HFF-Myc (cell line): ENCODE measurements at places on chromosomes 1 and 21.

GRCh38 chr1:192724670-192725069 lies 84.2 kb upstream of the RGS2 start:
- DNase-seq, result no peak

- DNase-seq, result no peak
Observed at GRCh38 chr21:36478207-36478701, 1.7 kb downstream of the CLDN14 start.

GRCh38 chr1:198220428-198220827 lies 63.6 kb downstream of the NEK7 start:
- peak; percentile 5 for DNase-seq

DNA sequence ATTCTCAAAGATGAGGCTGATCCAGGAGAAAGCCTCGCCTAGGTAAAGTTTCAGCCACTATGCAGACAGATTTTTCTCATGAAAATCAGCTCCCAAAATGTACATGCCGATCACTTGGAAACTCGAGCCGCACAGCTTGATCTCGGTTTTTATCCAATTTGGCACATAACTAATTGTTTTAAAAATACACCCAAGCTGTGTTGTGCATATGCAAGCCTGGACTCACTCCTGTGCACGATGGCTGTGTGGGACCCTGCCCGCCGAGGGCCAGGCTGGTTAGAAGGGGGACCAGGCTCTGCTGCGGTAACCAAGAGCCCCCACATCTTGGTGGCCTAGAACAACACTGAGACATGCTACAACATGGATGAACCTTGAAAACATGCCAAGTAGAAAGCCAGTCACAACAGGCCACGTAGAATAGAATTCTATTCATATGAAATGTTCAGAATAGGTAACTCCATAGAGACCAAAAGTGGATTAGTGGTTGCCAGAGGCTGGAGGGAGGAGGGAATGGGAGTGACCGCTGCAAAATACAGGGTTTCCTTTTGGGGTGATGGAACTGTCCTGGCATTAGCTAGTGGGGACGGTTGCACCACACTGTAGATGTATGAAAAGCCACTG lies 16.1 kb upstream of the LDLRAP1 start:
- DNase-seq, result no peak

- DNase-seq, result no peak
Observed at GRCh38 chr1:192901500-192901899, 92.7 kb downstream of the RGS2 start.

DNA sequence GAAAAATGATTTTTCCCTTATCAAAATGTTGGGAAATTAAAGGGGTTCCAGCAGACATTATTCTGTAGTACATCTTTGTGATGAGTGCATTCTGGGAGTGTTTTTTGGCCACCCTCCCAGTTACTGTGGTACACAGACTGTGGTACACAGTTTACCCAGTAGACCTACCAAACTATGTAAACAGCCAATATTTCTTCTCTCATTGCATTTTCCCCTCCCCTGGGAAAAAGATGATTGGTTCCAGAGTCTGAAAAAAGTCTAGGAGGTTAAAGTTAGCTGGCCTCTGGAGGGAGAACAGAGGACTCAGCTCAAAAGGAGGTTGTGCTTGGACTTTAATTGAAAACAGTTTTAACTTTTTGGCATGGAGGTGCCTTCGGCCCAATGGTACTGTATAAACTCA lies 42.5 kb downstream of the PGM1 start:
- no peak for DNase-seq

DNA sequence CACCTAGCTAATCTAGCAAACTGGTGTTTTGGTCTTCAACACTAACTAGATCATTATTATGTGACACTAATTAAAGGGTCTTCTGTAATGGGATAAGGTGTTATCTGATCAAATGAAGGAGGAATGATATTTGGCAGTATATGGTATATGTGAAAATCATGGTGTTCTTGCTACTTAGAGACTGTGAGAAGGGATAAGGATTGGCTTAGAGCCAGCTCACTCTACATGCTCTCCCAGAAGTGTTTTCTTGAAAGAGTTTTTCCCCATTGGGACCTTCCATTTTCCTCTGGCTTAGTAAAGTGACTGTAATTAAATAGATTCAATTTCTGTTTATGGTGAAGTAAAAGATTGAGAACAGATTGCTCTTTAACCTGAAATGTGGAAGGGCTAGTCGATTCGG lies 71.2 kb upstream of the RGL1 start:
- DNase-seq, result no peak

GRCh38 chr1:207218512-207219362 lies 102.7 kb upstream of the CD55 start:
- no peak for DNase-seq

DNA sequence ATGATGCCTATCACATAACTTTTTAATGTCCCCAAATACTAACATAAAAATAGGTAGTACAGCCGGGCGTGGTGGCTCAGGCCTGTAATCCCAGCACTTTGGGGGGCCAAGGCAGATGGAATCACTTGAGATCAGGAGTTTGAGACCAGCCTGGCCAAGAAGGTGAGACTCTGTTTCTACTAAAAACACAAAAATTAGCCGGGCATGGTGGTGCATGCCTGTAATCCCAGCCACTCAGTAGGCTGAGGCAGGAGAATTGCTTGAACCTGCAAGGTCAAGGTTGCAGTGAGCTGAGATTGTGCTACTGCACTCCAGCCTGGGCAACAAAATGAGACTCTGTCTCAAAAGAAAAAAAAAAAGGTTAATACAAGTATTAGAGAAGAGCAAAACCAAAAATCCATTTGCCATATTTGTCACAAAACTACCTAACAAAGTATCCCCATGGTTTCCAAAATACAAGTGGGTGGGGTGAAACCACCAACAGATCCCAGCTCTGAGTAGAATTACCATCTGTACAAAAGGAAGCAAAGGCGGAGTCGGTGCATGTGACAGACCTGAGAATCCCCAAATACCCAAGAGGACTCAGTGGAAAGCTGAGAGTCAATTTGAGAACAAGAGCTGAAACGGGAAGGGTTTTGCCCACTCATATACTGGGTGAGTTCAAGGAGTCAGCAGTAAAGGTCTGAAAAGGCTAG lies 113.2 kb downstream of the TOMM20 start:
- no peak for DNase-seq

GRCh38 chr1:39927538-39927937 lies 25.8 kb upstream of the MYCL start:
- DNase-seq, result no peak

DNA sequence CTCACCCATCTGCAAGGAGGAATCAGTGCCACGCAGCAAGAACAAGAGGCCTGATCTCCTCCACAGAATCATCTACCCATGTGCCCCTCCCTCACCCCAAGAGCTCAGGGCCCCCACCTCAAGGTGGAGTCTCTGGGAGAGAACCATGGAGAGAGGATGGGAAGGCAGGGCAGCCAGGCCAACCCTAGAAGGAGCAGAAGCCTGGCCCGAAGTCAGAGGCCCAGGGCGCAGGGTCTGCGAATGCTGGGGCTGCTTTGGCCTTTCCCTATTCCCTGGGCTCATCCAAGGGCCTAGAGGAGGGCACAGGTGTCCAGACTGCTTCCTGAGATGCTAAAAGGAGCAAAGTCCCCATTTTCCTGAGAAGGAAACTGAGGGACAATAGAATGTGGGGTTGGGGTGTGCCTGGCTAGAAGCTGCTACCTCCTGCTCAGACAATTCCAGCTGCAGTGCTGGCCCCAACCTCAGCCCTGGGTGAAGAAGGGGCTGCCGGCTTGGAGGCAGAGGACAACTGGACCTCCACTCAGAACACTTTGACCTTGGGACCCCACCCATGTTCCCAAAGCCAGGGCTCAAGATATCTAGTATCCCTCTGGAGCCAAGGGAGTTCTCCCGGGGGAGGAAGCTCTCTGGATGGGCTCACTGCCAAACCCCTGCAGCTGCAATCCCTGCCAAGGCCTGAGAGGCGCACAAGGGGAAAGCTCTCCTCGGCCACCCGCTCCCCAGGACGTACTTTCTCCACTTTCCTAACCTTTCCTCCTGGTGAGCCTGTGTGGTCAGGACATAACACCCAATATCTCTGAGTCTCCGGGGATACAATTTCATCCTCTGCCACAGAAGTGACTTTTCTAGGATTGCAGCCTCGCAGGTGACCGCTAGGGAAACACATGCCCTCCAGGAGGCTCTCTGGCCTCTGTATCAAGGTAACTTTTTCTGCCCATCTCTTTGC lies 16.6 kb upstream of the LEMD1 start:
- DNase-seq, result no peak

GRCh38 chr1:65341381-65341780 lies 32.0 kb downstream of the DNAJC6 start:
- no peak for DNase-seq

DNA sequence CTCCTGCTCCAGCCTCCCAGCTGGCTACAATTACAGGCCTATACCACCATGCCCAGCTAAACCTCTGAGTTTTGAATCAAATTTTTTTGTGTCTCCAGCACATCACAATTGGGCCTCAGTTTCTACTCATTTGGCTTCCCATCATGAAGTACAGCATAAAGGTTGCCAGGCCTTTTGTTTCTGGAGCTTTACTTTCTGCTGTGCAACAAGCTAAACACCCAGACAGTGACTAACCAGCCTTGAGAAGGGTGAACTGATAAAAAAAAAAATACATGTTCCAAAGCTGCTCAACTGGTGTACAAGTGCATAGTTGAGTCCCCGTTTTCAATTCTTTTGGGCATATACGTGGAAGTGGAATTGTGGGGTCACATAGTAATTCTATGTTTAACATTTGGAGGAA lies 25.1 kb downstream of the TIAM1 start:
- no peak for DNase-seq

DNA sequence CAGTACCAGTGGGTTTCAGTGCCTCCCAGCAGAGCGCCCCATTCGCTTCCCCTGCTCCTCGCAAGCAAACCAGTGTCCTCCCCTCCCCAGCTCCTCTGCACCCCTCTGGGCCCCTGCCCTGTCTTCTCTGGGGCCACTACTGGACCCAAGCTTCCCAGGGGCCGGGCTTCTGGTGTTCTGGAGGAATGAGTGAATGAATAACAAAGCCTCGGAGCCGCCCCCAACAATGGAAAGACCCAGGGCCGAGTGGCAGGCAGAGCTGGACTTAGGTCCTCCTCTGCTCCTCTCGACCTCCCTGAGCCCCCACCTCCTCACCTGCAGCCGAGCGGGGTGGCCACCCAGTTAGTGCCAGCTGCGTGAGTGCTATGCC lies 37.6 kb downstream of the MATN1 start:
- no peak for DNase-seq

- DNase-seq, result no peak
Observed at GRCh38 chr1:211549092-211549711, 29.8 kb downstream of the SLC30A1 start.

DNA sequence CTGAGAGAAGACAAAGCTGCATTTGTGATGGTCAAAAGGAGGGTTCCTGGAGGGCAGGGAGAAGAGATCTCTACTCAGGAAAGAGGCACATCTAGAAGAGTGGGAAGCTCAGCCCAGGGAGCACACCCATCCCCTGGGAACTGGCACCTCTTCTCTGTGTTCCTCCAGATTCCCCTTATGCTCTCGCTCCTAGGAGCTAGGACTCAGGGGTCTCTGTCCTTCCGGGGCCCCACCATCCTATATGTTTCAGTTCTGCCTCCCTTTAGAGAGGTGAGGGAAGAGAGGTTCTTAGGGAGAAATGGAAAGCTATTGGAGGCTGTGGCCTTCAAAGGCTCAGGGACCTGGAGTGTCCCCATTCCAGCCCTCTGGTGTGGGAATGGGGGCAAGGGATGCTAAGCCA lies 4.6 kb upstream of the PPM1J start:
- no peak for DNase-seq

GRCh38 chr1:156433602-156434001 lies 64.6 kb downstream of the RHBG start:
- no peak for DNase-seq

DNA sequence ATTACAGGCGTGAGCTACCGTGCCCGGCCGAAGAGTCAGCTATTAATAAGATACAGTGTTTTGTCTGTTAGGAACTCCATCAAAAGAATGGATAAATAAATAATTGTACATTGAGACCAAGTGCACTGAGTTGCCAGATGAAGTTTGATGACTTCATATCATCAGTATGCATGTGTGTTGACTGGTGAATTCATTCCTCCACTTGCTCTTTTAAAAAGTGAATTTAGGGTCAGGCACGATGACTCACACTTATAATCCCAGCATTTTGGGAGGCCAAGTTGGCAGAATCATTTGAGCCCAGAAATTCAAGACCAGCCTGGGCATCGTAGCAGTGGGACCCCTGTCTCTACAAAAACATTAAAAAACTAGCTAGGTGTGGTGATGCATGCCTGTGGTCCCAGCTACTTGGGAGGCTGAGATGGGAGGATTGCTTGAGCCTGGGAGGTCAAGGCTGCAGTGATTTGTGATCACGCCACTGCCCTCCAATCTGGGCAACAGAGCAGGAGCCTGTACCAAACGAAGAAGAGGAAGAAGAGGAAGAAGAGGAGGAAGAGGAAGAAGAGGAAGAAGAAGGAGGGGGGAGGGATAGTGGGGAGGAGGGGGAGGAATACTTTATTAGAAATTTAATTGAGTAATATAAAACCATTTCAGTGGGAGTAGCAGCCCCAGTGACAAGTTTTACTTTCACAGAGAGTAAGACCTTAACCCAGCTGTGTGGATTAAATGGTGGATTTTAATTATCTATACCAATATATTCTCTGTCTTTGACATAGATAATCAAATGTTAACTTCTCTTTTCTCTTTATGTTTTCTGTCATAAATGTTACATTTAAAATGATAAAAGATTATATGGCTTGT lies 74.9 kb downstream of the CCDC18 start:
- DNase-seq, result peak; percentile 12

- DNase-seq, result peak; percentile 97
Observed at GRCh38 chr1:1264868-1265272, 8.8 kb downstream of the UBE2J2 start.

- DNase-seq, result no peak
Observed at GRCh38 chr1:18343581-18343980, 137.1 kb upstream of the KLHDC7A start.

DNA sequence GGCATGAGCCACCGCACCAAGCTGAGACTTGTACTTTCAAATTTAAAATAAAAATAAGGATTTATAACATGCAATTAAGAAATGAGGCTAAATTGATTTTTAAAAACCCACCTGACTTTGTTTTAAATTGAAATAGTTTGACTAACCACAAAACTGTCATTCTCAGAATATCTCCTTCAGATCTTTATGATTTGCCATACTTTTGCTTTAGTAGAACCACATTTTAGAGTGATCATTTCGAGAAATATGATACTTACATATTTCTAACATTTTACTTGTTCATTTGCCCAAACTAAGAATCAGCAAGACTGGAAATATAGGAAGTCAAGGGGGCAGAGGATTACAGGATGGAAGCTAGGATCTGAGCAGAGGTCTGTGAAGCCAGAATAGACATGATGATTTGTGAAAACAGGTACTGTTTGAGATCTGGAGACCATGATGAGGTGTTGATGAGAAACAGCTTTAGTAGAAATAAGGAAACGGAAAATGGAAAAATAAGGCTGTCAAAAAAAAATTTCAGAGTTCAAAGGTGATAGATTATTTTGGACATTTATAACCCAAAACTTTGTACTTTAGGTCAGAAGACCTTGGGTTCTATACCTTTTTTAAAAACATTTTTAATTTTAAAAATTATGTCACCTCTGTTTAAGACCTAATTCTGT lies 44.8 kb downstream of the GIPC2 start:
- DNase-seq, result no peak
